Mesothelial cell of epicardium (in vitro differentiated cells): ENCODE measurements at places on chromosomes 3 and 15.

GRCh38 chr3:168885028-168885427 lies 778.5 kb downstream of the MECOM start:
- peaks cover 19% of the 10 kb centered on the region for H3K4me1 ChIP-seq
- H3K4me3 ChIP-seq = no peak overlapping the region
- peak overlapping the region; percentile 27 for H3K27ac ChIP-seq
- no peaks in the 10 kb centered on the region for H3K27me3 ChIP-seq
- DNase-seq = no peak

GRCh38 chr3:65526656-65527055 lies 512.1 kb downstream of the MAGI1 start:
- H3K36me3 ChIP-seq = no peaks in the 10 kb centered on the region
- H3K4me1 ChIP-seq = peaks cover 14% of the 10 kb centered on the region
- no peak overlapping the region for H3K4me3 ChIP-seq

DNA sequence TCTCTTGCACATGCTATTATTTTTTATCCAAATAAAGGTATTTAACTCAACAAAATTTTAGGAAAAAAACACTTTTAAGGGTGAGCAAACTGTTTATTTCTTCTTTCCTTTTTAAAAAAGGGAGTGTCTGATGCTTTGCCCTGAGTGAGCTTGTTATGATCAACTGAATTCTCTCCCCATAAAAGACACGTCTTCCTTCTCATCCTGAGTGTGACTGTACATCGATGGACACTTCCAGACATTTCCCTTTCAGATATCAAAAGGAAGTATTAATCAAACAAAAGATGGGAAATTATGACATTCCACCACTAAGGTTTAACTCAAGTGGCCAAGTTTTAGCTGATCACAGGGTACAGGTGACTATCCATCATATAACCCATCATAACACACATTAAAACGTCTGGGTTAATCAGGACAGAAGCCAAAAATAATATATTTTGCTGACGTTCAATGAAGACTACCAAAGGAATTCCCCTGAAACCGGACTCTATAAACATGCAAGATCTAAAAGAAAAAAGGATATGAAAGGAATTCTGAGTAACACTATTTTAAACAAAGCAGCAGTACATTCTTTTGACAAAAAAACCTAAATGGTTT lies 354.8 kb downstream of the MECOM start:
- peaks cover 46% of the 10 kb centered on the region for H3K4me1 ChIP-seq
- no peak overlapping the region for H3K4me3 ChIP-seq
- H3K27ac ChIP-seq = peak overlapping the region; percentile 54
- no peaks in the 10 kb centered on the region for H3K36me3 ChIP-seq
- H3K27me3 ChIP-seq = no peaks in the 10 kb centered on the region

DNA sequence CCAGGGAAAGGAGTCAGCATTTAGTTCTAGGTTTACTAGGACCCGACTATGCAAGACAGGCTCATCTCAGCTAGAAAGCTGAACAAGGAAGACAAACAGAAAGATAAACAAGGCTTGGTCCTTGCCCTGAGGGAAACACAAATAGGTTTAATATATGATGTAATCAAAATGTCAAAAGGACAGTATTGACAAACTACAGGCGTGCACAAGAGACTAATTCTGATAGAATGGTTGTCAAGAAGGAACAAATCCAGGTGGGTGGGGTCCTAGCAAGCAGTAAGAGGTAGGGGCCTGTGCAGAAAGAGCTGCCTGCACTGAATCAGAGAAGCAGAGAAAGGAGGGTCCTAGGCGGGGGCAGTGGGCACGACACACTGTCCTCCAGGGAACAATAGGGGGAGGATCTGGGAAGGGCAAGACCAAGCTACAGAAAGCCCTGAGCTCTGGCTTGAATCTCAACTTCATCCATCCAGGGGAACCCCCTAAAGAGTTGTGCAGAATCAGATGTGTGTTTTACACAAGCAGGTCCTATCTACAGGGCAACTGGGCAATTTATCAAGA lies 23.4 kb downstream of the RFTN1 start:
- no peak overlapping the region for H3K4me3 ChIP-seq
- peaks cover 15% of the 10 kb centered on the region for H3K36me3 ChIP-seq
- peaks cover 24% of the 10 kb centered on the region for H3K27me3 ChIP-seq
- DNase-seq = no peak
- peaks cover 17% of the 10 kb centered on the region for H3K4me1 ChIP-seq
- no peak overlapping the region for H3K27ac ChIP-seq

DNA sequence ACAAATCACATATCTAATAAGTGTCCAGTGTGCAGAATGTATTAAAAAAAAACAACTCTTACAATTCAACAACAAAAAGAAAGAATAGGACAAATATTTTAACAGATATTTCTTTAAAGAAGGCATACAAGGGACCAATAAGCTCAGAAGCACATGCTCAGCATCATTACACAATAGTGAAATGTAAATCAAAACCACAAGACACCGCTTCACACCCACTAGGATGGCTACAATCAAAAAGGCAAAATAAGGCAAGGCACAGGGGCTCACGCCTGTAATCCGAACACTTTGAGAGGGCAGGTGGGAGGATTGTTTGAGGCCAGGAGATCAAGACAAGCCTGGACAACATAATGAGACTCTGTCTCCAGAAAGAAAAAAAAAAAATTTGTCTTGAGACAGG lies 255.6 kb downstream of the MAGI1 start:
- no peak overlapping the region for H3K27ac ChIP-seq
- no peaks in the 10 kb centered on the region for H3K36me3 ChIP-seq
- H3K27me3 ChIP-seq = no peaks in the 10 kb centered on the region
- DNase-seq = no peak
- peaks cover 34% of the 10 kb centered on the region for H3K4me1 ChIP-seq
